ENCODE measurements at places on chromosomes 4 and X.

GRCh38 chr4:19539201-19539600, 712.5 kb upstream of the SLIT2 start:
- no peak for DNase-seq

GRCh38 chr4:92198711-92199110, 105.1 kb upstream of the GRID2 start:
- DNase-seq, result no peak

- no peak for DNase-seq
These were observed 88.9 kb upstream of the MAGEE2 start for GRCh38 chrX:75873993-75874392.

DNA sequence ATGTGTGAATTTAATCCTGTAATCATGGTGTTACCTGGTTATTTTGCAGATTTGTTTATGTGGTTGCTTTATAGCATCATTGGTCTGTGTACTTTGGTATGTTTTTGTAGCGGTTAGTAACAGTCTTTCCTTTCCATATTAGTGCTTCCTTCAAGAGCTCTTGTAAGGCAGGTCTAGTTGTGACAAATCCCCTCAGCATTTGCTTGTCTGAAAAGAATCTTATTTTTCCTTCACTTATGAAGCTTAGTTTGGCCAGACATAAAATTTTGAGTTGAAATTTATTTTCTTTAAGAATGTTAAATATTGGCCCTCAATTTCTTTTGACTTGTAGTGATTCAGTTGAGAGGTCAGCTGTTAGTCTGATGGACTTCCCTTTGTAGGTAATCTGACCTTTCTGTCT, 1096.1 kb upstream of the SLIT2 start:
- no peak for DNase-seq

DNA sequence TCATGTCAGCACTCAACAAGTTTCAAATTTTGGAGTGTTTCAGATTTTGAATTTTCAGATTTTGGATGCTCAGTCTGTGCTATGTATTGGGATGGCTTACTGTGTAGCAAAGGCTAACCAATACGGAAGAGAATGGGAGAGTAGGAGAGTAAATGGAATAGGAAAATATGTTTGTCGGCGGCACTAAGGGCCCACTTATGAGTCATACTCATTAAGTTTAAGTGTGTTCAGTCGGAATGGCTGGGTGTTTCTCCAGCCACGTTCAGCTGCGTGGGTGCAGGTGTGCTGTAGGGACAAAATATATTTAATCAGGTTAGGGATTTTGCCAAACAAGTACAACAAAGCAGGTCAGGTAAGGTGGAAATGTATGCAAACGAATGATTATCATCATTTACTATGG, 13.6 kb downstream of the FTHL17 start:
- DNase-seq, result no peak

Measured in stimulated activated CD8-positive, alpha-beta memory T cell treated with anti-CD3 and anti-CD28 coated beads, Interleukin-4, amount 100 ng/mL, for 24 hours (primary cell).